RKO (cell line): ENCODE measurements at places on chromosomes 2 and 18.

DNA sequence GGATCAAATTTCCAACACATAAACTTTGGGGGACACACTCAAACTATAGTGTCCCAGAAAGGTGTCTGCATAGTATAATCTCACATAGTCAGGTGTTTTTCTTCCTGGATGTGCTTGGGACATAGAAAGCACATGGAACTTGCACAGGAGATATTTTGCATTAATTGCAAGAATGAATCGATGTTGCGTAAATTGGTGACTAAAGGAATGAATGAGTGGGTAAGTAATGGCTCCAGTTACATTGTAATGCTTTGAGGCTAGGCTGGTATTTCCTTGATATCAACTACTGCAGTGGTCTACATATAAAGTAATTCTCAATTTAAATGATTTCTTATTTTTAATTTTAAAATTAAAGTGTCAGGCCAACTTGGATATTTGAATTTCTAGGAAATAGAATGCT lies 53.4 kb downstream of the SH3RF3 start:
- DNase-seq: no peak

- no peak for DNase-seq
Measured at GRCh38 chr18:74373428-74373827, 57.8 kb downstream of the C18orf63 start.

DNA sequence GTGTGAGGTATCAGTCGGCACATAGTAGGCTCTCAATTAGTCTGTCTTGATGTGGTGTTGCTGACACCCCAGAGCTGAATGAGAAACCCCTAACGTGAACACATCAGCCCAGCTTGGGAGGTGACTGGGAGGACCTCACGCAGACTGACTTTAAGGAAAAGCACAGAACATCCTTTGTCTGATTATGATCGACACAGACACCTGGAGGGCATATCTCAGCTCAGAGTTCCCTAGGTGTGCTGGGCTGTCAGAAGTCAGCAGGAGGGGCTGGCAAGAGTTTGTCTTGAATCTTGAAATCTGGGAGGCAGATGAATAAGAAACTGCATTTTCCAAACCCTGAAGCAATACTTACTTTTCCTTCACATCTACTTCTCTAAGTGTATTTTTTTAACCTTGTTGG lies 16.8 kb upstream of the MYCN start:
- DNase-seq: no peak

GRCh38 chr2:59734743-59735142 lies 818.7 kb downstream of the BCL11A start:
- DNase-seq: no peak

- peak; percentile 24 for DNase-seq
Measured at GRCh38 chr2:86298411-86299390, 38.7 kb downstream of the REEP1 start.

- DNase-seq: no peak
Measured at GRCh38 chr2:165889798-165890197, 63.8 kb downstream of the TTC21B start.

GRCh38 chr2:26414311-26414710 lies 12.6 kb downstream of the DRC1 start:
- no peak for DNase-seq

GRCh38 chr2:158178646-158179045 lies 77.0 kb downstream of the UPP2 start:
- no peak for DNase-seq

- DNase-seq: no peak
Measured at GRCh38 chr18:57997820-57998219, 46.2 kb upstream of the NEDD4L start.
